Stimulated activated CD4-positive, alpha-beta T cell treated with anti-CD3 and anti-CD28 coated beads, Interleukin-1b, Interleukin-23, amount 100 ng/mL, for 1 hour (primary cell): ENCODE measurements at places on chromosomes 7 and 10.

- no peak for DNase-seq
These were observed 8.8 kb upstream of the STN1 start for GRCh38 chr10:103926722-103927319.

GRCh38 chr7:52247518-52247917 lies 787.9 kb upstream of the POM121L12 start:
- no peak for DNase-seq

DNA sequence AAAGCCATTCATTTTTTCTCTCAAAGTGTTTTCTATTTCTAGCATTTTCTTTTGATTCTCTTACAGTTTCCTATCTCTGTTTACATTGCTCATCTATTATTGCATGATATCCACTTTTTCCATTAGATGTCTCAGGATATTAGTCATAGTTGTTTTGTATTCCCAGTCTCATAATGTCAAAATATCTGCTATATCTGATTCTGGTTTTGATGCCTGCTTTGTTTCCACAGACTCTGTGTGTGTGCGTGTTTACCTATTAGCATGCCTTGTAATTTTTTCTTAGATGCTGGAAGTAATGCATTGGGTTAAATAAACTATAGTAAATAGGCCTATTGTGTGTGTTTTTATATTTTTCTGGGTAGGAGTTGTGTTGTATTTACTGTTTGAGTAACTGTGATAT lies 1126.3 kb downstream of the SORCS1 start:
- no peak for DNase-seq

DNA sequence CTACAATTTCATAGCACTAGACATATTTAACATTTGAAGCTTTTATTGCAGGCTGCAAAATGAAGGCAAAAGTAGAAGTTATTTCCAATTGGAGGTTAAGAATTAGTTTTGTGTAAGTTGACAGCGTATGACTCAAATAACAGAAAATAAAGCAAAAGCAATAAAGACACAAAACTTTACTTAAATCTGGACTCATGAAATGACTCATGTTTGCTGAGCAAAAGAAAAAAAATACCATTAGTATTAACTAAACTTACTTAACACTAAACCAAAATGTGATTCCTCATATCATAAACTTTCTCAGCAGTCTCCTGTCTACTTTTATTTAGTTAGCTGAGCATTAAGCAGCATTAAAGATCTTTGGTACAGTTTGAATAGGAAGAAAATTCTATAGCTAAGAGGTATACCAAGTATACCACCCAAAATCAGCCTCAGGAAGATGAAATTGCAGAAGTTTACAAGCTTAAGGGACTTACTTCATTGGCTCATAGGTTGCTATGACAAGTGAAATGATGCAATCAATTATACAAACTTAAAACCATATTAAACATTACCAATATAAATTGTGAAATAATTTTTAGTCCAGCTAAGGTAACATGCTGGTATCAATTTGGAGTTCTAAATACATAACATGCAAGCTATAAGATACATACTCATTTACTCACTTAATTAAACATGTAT lies 1131.4 kb downstream of the XPNPEP1 start:
- DNase-seq: no peak

- DNase-seq: no peak
These were observed 17.0 kb downstream of the CPA4 start for GRCh38 chr7:130309986-130310385.

DNA sequence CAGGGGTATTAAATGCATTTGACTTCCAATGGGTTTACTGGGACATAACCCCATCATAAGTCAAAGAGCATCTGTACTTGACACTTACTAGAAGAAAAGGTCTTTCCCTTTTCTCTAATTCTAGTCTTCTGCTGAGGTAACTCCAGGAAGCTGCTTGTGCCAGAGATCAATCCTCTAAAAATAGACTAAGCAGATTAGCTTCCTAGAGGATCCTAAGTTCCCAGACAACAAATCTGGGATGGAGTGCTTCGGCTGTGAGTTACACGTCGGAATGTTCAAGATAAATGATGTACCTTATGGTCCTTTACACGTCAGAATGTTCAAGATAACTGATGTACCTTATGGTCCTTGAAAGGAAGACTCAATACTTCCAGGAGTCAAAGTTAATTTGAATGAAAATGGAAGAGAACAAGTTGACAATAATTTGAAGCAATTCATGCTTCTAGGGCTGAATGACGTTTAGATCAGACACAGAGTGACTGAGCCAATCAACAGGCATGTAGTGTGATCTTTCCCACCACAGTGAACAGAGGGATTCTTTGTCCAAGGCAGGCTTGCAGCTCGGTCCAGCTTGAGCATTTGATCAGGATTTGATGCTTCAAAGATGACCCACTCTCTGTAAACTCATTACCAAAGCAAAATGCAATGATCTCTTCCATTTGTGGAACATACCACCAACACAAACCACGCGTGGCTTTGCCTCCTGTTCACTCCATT lies 63.8 kb downstream of the SLC37A3 start:
- no peak for DNase-seq

- no peak for DNase-seq
These were observed 45.2 kb downstream of the FGFBP3 start for GRCh38 chr10:91864099-91864498.

DNA sequence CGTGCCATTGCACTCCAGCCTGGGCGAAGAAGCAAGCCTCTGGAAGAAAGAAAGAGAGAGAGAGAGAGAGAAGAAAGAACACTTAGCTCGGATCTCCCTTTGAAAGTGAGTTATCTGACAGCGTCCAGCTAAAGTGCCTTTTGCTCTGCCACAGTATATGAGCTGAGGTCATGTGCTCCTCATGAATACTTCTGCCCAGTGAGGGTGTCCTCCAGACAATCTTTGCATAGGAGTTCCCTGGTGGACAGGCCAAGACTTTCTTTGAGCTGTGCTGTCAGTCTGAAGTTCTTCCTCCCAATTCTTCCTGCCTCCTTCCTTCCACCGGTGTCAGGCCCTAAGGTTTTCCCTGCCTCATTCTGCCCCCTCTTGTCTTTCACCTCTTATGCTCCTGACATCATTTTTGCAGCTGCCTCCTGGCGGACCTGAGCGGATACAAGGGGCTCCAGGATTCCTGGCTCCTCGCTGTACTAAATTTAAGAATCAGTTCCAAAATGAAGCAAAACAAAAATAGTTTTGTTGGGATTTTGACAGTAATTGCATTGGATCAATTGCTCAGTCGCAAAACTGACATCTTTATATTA lies 31.9 kb downstream of the XRCC2 start:
- no peak for DNase-seq

GRCh38 chr10:84306751-84307384 lies 21.5 kb upstream of the CCSER2 start:
- DNase-seq: no peak

GRCh38 chr10:66799474-66799873 lies 126.4 kb upstream of the LRRTM3 start:
- DNase-seq: no peak

DNA sequence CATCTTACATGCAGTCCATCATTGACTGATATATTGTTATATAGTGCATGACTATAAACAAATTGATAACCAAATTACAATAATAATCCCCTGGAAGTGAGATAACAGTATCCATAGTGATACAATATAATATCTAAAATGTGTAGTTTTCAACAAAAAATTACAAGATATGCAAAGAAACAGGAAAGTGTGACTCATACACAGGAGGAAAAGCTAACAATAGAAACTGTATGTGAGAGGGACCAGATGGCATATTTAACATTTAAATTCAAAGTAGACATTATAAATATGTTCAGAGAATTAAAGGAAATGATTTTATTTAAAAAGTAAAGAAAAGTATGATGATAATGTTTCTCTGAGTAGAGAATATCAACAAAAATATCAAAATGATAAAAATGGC lies 8.0 kb downstream of the OR9A2 start:
- DNase-seq: no peak

DNA sequence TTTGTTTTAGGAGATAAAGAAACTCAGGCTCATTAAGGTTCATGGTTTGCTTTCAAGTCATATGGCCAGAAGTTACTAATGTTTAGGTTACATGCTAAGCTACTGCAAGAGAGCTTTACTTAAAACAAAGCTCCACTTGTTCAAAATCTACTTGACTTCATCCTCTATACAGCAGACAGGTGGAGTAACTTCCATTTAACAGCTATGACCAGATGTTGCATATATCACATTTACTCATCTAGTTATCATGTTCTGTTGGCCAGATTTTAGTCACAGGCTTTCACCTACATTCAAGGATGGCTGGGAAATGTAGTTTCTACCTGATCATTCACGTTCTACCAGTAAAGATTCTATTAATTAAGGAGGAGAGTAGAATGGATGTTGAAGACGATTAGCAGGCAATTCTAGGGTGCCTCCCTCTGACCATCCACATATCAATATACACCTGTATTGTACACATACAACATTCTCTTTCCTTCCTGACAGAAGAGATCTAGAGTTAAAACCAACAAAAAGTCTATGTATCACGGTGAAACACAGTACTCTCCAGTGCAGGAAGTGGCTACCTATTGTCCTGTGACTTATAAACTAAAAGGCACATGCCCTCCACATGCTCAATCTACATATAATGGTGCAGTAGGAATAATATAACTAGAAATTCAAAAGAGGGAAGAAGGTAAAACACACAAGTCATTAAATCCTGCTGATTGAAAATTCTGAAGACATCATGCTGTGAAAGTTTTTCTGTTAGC lies 488.0 kb downstream of the MDFIC start:
- no peak for DNase-seq

DNA sequence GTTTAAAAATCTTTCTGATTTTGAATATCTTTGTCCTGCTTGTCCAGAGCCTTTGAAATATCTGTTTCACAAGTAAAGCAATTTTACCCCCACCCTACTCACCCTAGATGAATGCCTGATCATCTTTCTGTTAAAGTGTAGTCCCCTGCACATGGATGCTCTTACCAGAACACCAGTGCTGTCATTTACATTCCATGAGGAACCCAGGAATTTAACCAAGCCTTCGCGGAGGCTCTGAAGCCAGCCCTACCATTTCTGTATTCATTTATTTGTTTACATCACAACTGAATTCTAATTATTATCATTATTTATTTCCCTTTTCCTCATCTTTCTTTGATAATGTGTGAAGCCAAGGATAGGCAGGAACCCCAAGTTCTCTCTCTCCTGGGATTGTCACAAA lies 167.8 kb upstream of the MYO3A start:
- no peak for DNase-seq

- no peak for DNase-seq
These were observed 98.5 kb downstream of the PHTF2 start for GRCh38 chr7:77897004-77897547.
